ENCODE measurements at places on chromosomes 13 and 19.

DNA sequence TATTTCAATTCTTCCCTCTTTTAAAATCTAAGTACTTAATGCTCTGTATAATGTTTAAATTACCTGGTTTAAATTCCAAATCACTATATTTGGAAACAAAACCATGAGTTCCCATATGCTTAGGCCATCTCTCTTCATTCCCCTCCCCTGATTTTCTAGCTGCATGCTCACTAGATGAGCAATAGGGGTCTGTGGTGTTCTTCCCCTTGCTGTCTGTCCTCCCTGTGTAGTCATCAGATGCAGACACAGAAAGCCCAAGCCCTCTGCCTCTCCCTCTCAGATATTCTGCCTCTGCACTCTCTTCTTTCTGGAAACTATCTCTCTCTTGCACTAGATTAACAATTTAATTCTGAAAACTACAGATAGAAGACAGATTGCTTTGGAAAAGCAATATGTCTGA is 1730.2 kb downstream of the OLFM4 start:
- H3K27me3 ChIP-seq = no peaks in the 10 kb centered on the region
- no peaks in the 10 kb centered on the region for H3K36me3 ChIP-seq
- no peaks in the 10 kb centered on the region for H3K4me1 ChIP-seq
- no peak overlapping the region for H3K4me3 ChIP-seq
- H3K27ac ChIP-seq = no peak overlapping the region

- no peak for DNase-seq
- no peaks in the 10 kb centered on the region for H3K4me1 ChIP-seq
- no peaks in the 10 kb centered on the region for H3K27me3 ChIP-seq
Measured at GRCh38 chr13:61700181-61700580, 284.5 kb upstream of the PCDH20 start.

- no peaks in the 10 kb centered on the region for H3K27me3 ChIP-seq
- peaks cover 46% of the 10 kb centered on the region for H3K36me3 ChIP-seq
- H3K4me1 ChIP-seq = peaks cover 71% of the 10 kb centered on the region
- H3K4me3 ChIP-seq = no peak overlapping the region
- DNase-seq = peak; percentile 95
Measured at GRCh38 chr19:18464646-18465045, 26.7 kb upstream of the ISYNA1 start.

- H3K4me3 ChIP-seq = no peak overlapping the region
- DNase-seq = no peak
- no peak overlapping the region for H3K27ac ChIP-seq
- H3K36me3 ChIP-seq = no peaks in the 10 kb centered on the region
- no peaks in the 10 kb centered on the region for H3K4me1 ChIP-seq
Measured at GRCh38 chr13:64633948-64634347, 2596.2 kb downstream of the PCDH9 start.

DNA sequence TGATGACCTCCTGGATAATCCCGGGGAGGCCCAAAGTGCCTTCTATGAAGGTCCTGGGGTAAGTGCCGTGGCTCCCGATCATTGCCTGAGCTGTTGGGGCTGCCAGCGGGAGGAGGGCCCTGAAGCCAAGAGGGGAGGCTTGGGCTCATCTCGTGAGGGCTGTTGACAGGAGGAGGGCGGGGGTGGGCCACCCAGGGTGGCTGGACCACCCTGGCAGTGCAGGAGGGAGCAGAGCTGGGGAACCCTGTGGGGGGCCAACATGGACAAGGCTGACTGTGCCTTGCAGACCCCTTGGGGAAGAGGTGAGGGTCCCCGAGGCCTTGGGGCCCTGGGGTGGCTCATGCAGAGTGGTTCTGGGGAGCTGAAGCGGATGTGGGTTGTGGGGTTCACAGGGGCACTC is 37.4 kb upstream of the EHD2 start:
- no peak for DNase-seq
- H3K4me1 ChIP-seq = no peaks in the 10 kb centered on the region
- no peak overlapping the region for H3K4me3 ChIP-seq
- H3K36me3 ChIP-seq = peaks cover 56% of the 10 kb centered on the region
- no peaks in the 10 kb centered on the region for H3K27me3 ChIP-seq

DNA sequence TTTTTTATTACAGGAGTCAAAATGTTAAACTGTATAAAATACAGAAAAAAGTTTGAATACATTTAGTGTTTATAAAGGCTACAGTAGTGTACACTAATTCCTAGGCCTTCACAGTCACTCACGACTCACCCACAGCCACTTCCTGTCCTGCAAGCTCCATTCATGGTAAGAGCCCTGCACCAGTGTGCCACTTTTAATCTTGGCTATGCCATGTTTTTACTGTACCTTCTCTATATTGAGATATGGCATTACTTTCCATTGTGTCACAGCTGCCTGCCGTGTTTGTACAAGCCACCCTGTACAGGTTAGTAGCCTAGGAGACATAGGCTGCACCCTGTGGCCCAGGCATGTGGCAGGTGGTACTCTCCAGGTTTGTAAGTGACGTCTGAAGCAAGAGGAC is 32.1 kb downstream of the C1QTNF9 start:
- H3K36me3 ChIP-seq = no peaks in the 10 kb centered on the region
- no peaks in the 10 kb centered on the region for H3K4me1 ChIP-seq
- no peak overlapping the region for H3K4me3 ChIP-seq
- no peaks in the 10 kb centered on the region for H3K27me3 ChIP-seq
- peak; percentile 1 for DNase-seq

- H3K27ac ChIP-seq = no peak overlapping the region
- peak overlapping the region; percentile 85 for H3K4me3 ChIP-seq
- H3K36me3 ChIP-seq = no peaks in the 10 kb centered on the region
- peak; percentile 60 for DNase-seq
Measured at GRCh38 chr13:27006519-27007161, 165.0 kb downstream of the USP12 start.

- no peaks in the 10 kb centered on the region for H3K4me1 ChIP-seq
- no peak overlapping the region for H3K4me3 ChIP-seq
- H3K27me3 ChIP-seq = peaks cover 14% of the 10 kb centered on the region
Measured at GRCh38 chr19:39047073-39047472, 14.7 kb upstream of the FBXO27 start.

GRCh38 chr19:52297601-52298364 is 814 bp downstream of the ZNF480 start:
- H3K27me3 ChIP-seq = no peaks in the 10 kb centered on the region
- peak overlapping the region; percentile 97 for H3K27ac ChIP-seq
- H3K4me1 ChIP-seq = peaks cover 3% of the 10 kb centered on the region

- H3K27me3 ChIP-seq = no peaks in the 10 kb centered on the region
- H3K36me3 ChIP-seq = peaks cover 2% of the 10 kb centered on the region
- H3K4me1 ChIP-seq = no peaks in the 10 kb centered on the region
- no peak overlapping the region for H3K4me3 ChIP-seq
- H3K27ac ChIP-seq = no peak overlapping the region
- DNase-seq = no peak
Measured at GRCh38 chr13:42149136-42149535, 100.7 kb downstream of the DGKH start.

DNA sequence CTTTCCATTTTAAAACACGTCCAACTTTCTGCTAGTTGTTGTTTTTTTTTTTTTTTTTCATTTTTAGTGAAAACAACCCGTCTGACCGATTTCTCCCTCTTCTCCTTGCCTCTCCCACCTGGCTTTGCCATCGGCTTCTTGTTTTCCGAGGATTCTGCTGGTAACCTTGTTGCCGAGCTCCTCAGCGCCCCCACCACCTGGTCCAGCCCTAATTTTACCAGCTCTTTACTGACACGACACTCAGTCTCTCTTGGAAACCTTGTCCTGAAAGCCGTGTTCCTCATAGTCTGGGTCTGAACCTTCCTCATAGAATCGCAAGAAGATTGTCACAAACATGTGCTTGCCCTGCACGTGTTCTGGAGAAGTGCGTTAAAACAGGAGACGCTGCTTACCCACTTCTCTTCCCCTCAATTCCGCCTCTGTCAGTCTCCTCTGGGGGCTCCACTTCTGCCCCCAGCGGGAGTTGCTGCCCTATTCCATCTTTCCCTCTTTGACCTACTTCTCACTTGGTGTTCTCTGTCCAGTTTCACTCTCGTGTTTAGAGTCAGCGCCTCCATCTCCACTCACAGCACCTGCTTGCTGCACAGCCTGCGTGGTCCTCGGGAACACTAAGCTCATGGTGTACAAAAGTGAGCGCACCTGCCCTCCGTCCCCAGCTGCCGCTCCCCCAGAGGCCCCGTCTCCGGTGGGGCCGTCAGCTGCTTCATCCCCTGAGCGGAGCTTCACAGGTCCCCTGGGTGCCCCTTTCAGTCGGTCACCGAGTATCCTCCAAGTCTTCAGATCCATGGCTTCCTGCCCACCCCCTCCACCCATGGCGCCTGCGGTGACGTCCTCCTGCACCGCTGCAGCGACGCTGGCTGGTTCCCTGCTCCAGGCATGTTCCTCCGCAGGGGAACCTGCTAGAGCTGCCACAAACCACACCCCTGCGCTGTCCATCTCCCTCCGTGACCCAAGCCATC is 65.1 kb downstream of the TM9SF2 start:
- DNase-seq = no peak
- no peak overlapping the region for H3K27ac ChIP-seq

All from mesenchymal stem cell (in vitro differentiated cells and primary cell).